RCC 7860 (cell line): ENCODE measurements at places on chromosomes 13 and 19.

GRCh38 chr19:2724148-2724557 is 3.0 kb upstream of the DIRAS1 start:
- DNase-seq, result no peak

GRCh38 chr19:6214881-6215541 is 64.8 kb downstream of the MLLT1 start:
- DNase-seq, result no peak

DNA sequence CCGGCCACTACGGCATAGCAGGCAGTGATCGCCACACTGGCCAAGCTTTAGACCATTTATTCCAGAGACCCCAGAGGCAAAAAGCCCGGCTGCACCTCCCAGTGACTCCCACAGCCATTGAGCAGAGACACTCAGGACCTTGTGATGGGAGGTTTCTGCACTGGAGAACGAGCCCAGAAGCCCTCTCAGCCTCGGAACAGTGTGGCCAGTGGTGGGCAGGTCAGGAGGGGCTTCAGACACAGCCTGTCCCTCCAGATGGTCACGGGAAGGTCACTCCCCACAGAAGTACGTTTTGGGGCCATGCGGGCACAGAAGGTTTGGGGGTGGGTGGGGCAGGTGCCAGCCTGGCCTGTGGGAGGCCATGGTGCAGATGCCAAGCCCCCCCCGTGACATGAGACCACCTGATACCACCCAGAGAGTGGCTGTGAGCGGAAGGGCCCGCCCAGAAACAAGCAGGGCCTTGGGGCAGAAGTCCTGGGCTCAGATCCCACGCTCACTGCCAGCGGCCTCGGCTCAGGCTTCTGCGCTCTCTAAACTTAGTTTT is 599 bp upstream of the F10 start:
- no peak for DNase-seq

DNA sequence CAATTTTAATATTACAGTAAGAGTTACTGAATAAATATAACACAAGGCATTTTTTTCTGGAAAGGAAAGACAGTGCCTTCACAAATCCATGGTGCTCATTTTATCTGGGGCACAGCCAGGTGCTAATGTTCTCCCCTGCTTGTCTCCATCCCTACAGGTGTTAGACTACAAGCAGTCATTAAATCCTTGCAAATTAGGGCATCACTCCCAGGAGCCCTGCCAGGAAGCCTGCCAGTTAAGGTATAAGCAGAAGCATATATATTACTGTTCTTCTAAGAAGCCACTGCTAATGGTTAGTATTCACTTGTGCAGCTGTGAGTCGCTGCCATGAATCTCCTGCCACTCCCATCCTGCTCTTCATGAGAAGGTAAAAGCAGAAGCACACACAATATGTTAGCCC is 149.7 kb downstream of the OXGR1 start:
- DNase-seq, result no peak

- DNase-seq, result no peak
These were observed 368.2 kb downstream of the COG6 start for GRCh38 chr13:40023595-40024203.

GRCh38 chr13:78700121-78700910 is 41.4 kb upstream of the OBI1 start:
- no peak for DNase-seq

DNA sequence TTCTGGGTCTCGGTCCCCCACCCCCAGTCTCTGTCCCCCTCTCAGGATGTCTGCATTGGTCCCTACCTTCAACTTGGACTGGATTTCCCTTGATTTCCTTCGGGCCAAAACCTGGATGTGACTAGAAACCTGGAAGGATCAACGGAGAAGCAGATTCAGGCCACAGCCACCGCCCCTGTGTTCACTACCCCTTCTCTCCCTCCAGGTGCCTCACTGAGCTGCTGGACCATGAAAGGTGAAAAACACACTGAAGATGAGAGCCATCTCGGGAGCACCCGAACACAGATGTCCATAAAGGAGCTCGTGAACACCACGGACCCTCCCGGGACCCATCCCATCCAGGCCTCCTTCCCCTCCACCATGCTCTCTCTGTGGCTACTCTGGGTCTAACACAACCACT is 5.0 kb downstream of the TEAD2 start:
- DNase-seq, result no peak

GRCh38 chr13:30338952-30339351 is 31.6 kb upstream of the KATNAL1 start:
- no peak for DNase-seq

- no peak for DNase-seq
These were observed 23.0 kb downstream of the TUBA3C start for GRCh38 chr13:19158526-19159174.

DNA sequence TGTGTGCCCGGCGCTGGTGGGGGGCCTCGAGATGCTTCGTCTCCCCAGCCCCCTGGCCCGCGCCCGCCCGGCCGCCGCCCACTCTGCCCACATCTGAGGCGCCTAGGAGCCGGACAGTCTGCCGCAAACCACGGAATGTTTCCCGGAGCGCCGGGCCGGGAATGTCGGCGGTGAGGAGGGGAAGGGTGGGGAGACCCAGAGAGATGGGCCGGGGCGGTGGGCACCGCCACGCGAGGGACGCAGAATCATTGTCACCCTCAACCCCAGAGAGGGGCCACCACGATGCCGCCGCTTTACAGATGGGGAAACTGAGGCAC is 46.1 kb upstream of the NFIC start:
- DNase-seq, result peak; percentile 26

DNA sequence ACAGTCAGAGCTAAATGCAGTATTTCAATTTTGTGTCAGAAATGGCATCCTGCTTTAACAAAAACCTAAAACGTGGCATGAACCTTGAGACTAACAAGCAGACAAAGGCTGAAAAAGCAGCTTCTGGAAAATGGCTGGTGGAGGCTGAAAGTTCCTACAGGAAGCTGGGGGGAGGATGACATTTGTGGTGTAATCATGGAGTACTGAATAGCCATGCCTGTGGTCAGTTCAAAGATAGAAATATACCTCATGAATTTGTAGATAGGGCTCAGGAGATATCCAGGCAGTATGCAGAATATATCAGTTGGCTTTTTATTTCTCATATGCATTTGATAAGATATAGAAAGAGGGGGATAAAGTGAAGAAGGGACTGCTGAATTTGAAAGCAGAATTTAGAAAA is 181.7 kb downstream of the UQCRFS1 start:
- DNase-seq, result no peak

GRCh38 chr13:113408562-113408961 is 44.6 kb upstream of the GRTP1 start:
- no peak for DNase-seq

GRCh38 chr13:26964278-26965250 is 204.0 kb upstream of the GPR12 start:
- DNase-seq, result no peak

- no peak for DNase-seq
These were observed 45.6 kb upstream of the WDFY2 start for GRCh38 chr13:51538591-51539179.

DNA sequence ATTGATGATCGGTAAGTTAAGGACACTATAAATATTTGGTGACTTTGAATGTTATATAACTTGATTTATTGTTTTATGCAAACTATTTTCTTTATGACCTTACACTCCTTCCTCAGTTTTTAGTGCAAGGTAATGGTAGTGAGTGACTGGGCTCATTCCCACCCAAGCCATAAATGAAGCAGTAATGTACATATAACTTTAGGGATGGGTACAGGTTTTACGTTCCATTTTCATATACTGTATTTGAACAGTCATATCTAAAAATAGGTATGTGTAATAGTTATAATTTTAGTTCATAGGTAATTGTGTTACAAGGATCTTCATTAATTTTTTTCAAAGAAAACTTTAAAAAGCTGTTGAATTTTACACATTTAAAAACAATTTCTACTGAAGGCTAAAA is 101.0 kb downstream of the PDS5B start:
- DNase-seq, result no peak

- no peak for DNase-seq
These were observed 62.4 kb downstream of the MPHOSPH8 start for GRCh38 chr13:19695829-19696228.

DNA sequence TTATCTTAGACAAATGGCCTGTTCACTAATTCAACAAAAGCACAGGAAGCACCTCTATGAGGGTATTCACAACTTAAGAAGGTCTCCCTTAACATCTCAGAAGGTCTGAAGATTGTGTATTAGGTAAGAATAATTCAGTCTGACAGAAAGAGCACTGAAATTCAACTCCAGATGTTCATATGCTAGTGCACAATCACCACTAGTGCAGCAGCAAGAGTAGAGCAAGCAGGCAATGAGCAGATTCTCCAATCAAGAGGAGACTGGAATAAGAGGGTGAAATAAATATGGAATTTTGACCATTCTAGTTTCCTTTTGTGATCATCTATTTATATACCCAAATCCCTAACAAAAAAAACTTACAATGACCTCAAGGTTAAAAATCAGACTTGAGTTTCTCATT is 52.0 kb downstream of the MPHOSPH8 start:
- DNase-seq, result no peak

- no peak for DNase-seq
These were observed 17.1 kb upstream of the WASF3 start for GRCh38 chr13:26540334-26540733.

DNA sequence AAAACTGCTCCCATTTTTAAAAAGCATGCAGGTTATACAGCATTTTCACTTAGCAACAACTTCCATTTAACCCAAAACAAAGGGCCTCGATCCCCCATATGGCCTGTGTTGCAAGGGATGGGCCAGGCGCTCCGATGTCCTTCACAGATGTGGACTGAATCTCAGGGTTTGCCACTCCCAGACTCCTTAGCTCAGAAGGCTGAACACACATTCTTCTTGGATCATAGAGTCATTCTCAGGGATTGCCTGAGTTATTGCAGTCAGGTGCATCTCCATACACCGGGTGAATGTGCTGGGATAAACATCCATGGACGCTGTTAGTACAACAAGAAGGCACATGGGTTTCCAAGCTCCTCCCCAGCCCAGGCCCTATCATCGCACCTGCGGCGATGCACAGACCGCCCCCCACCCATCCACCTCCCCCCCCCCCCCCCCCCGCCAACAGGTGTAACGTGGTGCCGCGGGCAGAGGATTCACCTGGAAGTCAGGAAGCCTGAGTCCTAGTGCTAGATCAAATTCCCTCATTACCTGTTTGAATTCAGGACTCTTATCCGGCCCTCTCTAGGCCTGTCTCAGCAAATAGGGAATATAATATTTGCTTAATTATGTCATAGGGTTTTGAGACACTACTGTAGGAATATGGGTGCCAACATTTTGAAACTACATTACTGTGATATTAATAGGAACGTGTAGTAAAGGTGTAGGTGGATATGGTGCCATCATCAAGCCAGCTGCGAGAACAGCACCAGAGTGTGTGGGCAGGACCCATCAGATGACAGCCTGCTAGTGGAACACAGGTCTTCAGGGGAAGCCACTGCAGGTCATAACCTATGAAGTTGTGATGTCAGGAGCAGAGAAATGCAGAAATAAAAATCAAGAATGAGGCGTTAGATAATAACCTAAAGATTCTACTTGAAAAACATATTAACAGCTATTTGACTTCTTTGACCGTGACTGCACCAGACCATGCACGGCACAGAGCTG is 110.9 kb downstream of the SACS start:
- DNase-seq, result no peak

DNA sequence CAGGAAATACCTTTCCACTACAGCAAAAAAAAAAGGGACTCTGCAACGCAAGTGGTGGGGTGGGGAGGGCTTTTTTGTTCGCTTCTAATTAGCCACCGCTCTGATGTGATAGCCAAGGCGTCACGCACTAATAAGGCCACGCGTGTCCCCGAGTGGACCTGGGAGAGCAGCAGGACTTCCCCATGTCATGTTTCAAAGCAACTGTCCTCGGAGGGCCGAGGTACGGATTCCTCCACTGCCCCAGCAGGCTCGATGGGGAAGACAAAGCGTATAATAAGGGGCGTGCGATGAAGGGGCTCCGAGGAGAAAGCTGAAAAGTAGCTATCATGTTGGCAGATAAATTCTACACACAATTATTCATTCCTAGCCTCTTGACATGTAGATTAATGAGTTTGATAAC is 179.7 kb upstream of the ZNF507 start:
- DNase-seq, result no peak

- DNase-seq, result no peak
These were observed 159.5 kb upstream of the SOX1 start for GRCh38 chr13:111907341-111907880.

GRCh38 chr19:51327066-51328001 is 14.6 kb downstream of the VSIG10L start:
- DNase-seq, result no peak

DNA sequence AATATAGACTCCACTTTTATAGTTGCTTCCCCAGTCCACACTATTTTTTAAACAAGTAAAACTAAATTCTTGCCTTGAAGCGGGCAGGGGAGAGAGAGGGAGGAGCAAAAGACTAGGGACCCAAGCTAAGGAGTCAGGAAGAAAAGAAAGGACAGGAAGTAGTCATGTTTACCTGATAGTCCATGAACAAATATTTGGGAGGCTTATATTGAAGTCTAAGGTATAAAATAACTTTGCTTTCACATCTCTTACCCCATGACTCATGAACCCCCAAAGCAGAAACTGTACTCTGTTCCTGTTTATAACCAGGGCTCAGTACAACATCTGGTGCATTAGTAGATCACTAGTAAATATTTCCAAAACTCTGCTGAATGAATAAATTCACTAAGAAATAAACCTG is 67.3 kb downstream of the ZAR1L start:
- no peak for DNase-seq

- DNase-seq, result no peak
These were observed 7.0 kb downstream of the NTN5 start for GRCh38 chr19:48665786-48666185.

DNA sequence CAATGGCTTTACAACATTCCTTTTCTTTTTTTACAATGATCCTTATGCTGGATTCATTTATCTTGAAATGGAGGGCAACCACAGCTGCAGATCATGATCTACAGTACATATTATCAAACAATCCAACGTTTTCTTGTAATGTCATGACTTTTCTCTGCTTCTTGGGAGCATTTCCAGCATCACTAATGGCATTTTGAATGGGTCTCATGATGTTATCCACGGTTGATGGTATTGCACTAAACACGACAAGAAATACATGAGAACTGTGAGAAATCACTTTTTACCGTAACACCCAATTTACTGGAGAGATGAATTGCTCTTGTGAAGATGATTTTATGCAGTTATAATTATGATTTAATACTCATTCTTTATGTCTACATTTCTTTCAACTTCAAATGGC is 16.2 kb upstream of the ACOD1 start:
- no peak for DNase-seq

- no peak for DNase-seq
These were observed 261.6 kb downstream of the GPC5 start for GRCh38 chr13:91660076-91660415.

DNA sequence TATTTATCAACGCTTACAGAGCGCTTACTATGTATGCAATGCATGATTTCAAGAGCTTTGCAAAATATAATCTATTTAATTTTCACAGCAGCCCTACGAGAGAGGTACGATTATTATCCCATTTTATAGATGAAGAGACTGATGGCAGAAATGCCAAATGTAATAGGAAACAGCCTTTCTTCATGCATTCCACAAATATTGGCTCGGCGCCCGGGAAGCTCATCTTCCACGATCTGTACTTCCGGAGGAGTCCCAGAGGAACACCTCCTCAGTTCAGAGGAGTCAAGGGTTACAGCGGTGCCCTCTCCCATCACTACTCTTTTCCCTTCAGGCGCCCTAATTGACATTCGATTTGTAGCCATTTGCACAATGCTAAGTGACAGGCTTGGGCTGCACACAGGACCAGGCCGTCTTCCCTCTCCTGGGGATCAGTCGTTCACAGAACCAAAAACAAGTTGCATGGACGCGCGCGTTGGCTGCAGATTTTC is 1.1 kb upstream of the ARHGAP35 start:
- peak; percentile 74 for DNase-seq

- no peak for DNase-seq
These were observed 46.1 kb upstream of the MAP3K10 start for GRCh38 chr19:40144947-40145748.
